ENCODE measurements at places on chromosomes 2 and 18.

DNA sequence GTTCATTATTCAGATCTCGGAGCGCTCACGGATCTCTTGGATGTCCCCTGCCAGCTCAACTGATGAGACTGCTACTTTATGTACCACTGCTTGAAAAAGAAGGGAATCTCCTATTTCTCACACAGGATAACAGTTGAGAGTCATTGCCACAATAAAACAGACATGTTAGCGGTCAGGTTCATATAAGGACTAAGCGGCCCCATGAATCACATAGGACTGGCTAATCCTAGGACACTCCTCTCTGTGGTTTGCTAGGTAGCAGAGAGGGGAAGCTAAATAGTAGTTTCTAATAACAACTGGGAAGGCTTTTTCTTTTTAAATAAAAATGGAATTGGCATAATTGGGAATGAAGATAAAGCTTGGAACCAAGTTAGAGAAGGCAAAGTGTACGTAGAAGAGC, 15.9 kb upstream of the TGFA start:
- no peak for DNase-seq

DNA sequence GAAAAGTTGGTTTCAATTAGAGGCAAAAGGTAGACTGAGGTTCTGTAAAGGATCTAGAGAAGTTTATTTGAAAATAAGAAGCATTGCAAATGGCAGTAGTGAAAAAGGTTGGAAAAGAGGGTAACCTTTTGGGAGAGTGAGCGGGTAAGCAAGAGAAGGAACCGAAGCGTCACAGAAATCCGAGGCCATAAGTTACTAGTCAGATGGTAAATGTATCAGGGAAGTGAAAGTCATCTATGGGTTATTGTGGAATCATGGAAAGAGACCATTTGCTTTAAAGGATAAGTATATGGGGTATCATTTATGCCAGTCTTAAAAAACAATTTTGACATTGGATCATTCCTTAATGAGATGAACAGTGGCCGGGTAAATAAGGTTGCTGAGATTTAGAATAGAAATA, 30.5 kb downstream of the EML4 start:
- no peak for DNase-seq

GRCh38 chr18:8724452-8724851, 19.1 kb downstream of the MTCL1 start:
- DNase-seq = no peak

- DNase-seq = no peak
Measured at GRCh38 chr2:221314786-221315185, 257.3 kb downstream of the EPHA4 start.

GRCh38 chr18:7830468-7830867, 263.4 kb downstream of the PTPRM start:
- DNase-seq = no peak

DNA sequence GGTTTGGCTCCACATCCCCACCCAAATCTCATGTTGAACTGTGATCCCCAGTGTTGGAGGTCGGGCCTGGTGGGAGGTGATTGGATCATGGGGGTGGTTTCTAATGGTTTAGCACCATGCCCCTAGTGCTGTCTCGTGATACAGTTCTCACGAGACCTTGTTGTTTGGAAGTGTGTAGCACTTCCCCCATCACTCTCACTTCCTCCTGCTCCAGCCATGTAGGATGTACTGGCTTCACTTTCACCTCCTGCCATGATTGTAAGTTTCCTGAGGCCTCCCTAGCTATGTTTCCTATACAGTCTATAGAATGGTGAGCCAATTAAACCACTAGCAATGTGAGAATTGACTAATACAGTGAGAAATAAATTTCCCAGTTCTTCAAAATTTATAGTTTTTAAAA, 325.9 kb downstream of the FSIP2 start:
- DNase-seq = no peak

- DNase-seq = no peak
Measured at GRCh38 chr2:23491591-23492336, 106.8 kb downstream of the KLHL29 start.

DNA sequence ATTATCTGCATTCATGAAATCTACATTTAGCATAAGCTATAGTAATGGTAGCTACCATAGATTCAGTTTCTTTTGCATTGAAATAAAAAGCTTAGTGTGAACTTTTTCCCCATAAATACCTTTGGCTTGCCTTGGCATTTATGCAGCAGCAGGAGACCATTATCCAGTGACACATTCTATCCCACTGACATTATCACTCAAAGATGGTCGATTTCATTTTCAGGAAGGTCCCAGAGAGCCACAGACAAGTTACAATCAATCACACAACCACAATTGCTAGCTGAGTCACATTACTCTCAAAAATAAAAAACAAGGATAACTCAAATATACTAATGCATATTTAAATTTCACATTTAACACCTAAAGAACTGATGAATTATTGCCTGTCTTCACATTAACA, 512.7 kb upstream of the CDH2 start:
- no peak for DNase-seq

GRCh38 chr2:27717070-27717795, 53.5 kb downstream of the SLC4A1AP start:
- DNase-seq = peak; percentile 56

DNA sequence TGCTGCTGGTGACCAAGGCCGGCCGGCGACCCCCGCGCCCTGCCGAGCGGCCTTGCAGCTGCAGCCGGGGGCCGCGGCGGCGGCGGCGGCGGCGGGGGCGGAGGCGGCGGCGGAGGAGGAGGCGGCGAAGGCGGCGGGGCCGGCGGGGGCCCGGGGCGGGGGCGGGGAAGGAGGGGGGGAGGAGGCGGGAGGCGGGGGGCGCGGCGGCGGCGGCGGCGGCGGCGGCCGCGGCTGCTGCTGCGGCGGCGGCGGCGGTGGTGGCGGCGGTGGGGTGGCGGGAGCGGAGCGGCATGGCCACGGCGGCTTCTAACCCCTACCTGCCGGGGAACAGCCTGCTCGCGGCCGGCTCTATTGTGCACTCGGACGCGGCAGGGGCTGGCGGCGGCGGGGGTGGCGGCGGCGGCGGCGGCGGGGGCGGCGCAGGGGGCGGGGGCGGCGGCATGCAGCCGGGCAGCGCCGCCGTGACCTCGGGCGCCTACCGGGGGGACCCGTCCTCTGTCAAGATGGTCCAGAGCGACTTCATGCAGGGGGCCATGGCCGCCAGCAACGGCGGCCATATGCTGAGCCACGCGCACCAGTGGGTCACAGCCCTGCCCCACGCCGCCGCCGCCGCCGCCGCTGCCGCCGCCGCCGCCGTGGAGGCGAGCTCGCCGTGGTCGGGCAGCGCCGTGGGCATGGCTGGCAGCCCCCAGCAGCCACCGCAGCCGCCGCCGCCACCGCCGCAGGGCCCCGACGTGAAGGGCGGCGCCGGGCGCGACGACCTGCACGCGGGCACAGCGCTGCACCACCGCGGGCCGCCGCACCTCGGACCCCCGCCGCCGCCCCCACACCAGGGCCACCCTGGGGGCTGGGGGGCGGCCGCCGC, 1.5 kb downstream of the POU3F3 start:
- no peak for DNase-seq

DNA sequence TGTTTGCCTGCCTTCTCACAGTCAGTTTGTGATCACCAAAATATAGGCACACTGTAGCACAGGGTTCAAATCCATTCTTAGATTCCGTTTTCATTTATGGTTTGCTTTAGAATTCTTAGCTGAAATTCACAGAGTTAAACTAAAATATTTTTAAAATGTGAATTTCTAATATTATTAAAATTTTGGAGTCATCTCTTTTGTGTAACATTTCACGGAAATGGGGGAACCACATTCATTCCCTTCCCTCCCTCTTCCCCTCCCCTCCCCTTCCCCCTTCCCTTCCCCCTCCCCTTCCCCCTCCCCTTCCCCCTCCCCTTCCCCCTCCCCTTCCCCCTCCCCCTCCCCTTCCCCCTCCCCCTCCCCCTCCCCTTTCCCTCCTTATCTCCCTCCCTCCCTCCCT, 11.4 kb upstream of the LDAH start:
- no peak for DNase-seq

- peak; percentile 17 for DNase-seq
Measured at GRCh38 chr18:50183556-50183955, 11.4 kb downstream of the MYO5B start.

DNA sequence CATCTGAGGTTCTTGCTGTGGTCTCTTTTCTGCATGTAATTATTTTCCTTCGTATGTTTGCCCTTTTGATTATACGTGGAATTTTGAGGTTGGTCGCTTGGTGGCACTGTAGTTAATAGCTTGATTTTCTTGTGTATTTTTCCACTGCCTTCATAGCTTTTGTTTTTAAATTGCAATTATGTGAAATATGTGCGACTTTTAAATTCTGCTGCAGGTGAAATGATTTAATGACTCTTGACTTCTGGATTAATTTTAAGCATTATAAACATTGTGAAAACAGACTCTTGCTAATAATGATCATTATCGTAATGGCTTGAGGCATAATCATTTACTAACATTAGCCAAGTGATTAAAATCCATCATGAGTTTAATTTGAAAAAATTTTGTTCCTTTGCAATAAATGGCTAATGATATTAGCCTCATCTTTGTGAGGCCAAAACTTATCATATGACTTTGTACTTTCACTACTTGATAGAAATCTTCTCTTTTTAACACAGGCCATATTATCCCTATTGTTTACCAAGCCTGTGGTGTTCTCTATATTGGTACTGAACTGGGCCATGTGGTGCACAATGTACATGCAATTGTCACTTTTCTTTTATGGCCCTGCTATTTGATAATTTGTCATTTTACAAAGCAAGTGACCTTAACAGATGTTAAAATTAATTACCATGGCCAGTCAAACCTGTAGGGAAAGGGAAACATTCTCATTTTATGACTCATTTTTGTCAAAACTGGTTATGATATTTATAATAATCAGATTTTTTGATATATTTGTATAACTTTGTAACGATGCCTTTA, 62.8 kb upstream of the NEUROD1 start:
- peak; percentile 11 for DNase-seq

- DNase-seq = no peak
Measured at GRCh38 chr2:158412206-158412605, 44.3 kb downstream of the CCDC148 start.

- no peak for DNase-seq
Measured at GRCh38 chr18:28766027-28766426, 589.1 kb upstream of the CDH2 start.

- no peak for DNase-seq
Measured at GRCh38 chr2:233247744-233248143, 3.7 kb upstream of the ATG16L1 start.

DNA sequence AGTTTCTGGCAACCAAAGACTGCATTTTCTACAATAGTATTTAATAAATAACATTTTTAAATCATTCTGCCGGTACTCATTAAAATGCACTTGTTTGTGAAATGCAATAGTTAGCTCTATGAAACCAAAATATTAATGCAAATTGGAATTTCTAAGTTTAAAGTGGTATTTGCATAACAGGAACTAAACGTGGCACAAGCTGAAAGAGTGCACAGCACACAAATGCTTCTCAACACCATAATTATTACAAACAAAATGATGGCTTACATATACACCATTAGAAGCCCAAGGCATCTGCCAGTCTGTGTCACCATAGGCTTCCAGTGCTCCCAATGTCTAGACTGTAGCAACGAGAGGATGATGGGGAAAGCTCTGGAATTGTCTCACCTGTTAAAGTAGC, 280.5 kb downstream of the TCF4 start:
- no peak for DNase-seq

DNA sequence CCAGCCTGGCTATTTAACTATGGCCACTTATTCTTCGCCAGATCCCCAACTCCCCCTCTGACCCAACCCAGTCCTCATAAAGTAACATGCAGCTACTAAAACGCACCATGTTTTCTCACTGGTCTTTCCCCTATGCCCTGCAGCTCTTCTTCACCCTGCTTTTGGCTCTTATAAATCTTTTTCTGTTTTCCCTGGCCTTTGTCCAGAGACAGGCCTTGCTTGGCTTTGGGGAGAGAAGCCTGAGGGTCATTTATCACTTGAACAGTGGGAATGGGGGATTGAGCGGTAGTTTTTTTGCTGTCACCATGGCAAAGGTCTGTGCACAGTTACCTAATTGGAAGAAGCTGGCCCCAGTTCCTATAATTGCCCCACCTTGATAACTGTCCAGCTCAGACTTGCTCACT, 202.9 kb upstream of the NT5C1B start:
- DNase-seq = no peak

GRCh38 chr2:140122001-140122400, 1341.8 kb upstream of the NXPH2 start:
- DNase-seq = peak; percentile 76

- peak; percentile 39 for DNase-seq
Measured at GRCh38 chr2:226892729-226893128, 56.9 kb downstream of the RHBDD1 start.

GRCh38 chr2:30354621-30355020, 92.4 kb upstream of the LCLAT1 start:
- DNase-seq = no peak

GRCh38 chr2:75027886-75028285, 69.4 kb downstream of the POLE4 start:
- DNase-seq = no peak

All from skeletal muscle cell (primary cell).